Small intestine (tissue), 16 donors: ENCODE measurements at places on chromosomes 3 and 15.
A peak's percentile ranks its signal among the peaks of the same experiment; 100 is the strongest.

- DNase-seq, result no peak
Observed at GRCh38 chr3:116966649-116967048, 257.1 kb downstream of the TUSC7 start.

DNA sequence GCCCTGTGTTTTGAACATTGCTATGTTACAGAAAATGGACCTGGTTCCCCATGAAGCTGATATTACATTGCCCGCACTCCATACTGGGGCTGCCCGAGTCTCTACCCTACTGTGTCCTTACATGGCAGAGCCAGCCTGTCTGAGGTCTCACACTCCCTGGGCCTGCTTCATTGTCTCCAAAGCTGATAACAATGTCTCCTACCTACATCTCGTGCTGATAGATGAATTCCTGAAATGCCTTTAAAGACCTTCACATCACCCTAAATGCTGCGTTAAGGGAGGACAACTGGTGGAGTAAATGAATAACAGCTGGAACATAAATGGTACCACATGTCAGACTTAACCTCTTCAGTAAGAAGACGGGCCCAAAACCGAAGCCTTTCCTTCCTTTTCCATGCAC, 62.9 kb upstream of the PTX3 start:
- no peak for DNase-seq

DNA sequence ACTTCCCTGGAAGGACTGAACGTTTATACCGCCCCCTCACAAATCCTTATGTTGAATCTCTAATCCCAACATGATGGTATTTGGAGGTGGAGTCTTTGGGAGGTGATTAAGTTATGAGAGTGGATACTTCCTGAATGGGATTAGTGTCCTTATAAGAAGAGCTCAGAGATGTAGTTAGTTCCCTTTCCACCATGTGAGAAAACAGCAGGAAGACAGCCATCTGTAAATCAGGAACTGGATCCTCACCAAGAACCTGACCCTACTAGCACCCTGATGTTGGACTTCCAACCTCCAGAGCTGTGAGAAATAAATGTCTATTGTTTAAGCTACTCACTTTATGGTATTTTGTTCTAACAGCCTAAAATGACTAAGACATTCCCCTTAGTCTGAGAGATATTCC, 33.3 kb upstream of the SACM1L start:
- no peak for DNase-seq

- DNase-seq, result no peak
Observed at GRCh38 chr3:195035345-195036202, 235.4 kb downstream of the XXYLT1 start.

DNA sequence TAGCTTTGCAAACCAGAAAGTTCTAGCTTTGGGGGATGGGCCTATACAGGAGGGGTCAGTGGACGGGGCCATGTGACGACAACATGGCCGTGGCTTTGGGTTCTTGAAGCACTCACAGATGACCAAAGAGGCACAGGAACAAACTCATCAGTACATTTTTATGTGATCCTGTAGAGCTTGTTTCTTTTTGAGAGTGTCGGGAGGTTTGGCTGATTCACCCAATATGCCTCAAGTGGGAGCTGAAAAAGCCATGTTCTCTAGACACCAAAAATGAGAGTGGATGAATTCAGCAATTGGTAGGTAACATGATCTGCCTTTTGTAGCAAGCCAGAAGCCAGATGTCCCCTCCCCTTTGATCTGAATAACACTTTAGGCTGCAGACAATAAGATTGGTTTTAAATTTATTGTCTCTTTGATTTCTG, 30.1 kb downstream of the GREM1 start:
- no peak for DNase-seq

GRCh38 chr3:195770081-195770840, 41.5 kb downstream of the MUC4 start:
- DNase-seq, result no peak

GRCh38 chr3:32681811-32682210, 3.2 kb upstream of the CNOT10 start:
- peak; percentile 64 for DNase-seq

DNA sequence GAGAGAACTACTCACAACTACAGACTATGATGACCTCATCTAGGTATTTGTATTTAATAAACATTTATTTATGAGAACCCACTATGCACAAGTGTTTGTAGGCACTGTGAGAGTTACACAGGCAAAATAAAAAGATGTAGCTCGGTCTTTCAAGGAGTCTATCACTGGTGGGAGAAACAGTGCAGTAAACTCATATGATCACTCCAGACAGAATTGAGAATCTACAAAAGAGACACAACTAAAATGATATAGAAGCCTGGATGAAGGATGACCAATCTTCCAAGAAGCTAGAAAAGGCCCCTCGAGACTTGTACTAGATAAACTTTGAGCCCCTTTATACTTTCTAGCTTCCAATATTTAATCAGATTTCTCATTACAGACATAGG, 70.2 kb upstream of the ZBTB20 start:
- DNase-seq, result no peak

DNA sequence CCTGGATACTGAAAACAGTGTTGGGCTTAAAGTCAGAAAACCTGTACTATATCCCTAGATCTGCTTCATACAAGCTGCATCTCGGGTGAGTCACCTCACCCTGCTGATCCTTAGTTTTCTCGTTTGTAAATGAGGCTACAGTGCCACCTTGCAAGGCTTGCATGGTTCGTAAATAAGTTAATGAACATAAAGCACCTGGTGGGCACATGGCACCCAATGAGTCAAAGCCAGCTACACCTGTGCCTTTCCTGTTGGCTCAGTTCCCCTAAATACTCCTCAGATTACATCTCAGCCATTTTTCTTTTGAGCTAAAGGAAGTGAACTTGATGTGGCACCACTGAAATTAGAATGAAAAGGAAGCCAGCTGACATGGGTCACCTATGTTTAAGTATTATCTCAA, 26.5 kb downstream of the RTP1 start:
- peak; percentile 7 for DNase-seq

- DNase-seq, result peak; percentile 32
Observed at GRCh38 chr3:158532099-158532734, 38.8 kb upstream of the MLF1 start.

- DNase-seq, result no peak
Observed at GRCh38 chr3:102025606-102026270, 176.4 kb downstream of the NFKBIZ start.

- DNase-seq, result no peak
Observed at GRCh38 chr15:65146438-65146837, 12.8 kb upstream of the PDCD7 start.

GRCh38 chr15:60379525-60380274, 18.1 kb downstream of the ANXA2 start:
- DNase-seq, result peak; percentile 92

GRCh38 chr3:196274585-196274984, 12.9 kb downstream of the PCYT1A start:
- peak; percentile 58 for DNase-seq

DNA sequence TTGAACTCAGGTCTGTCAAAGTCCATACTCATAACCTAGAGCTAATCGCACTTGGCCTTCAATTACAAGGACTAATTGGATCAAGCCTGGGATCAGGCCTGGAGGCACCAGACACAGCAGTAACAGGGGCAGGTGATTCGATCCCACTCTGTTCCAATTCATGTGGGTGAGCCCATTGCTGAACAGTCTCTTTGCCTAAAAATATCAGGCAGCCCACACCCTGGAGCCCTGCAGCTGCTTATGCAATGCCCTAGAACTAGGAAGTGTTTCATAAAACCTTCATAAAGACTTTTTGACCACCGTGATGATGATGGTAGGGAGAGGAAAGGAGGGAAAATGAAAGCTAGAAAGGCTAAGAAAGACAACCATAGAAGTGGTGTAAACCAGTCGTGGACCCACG, 47.8 kb upstream of the NEO1 start:
- no peak for DNase-seq

GRCh38 chr3:113285226-113285625, 73.9 kb downstream of the BOC start:
- no peak for DNase-seq

DNA sequence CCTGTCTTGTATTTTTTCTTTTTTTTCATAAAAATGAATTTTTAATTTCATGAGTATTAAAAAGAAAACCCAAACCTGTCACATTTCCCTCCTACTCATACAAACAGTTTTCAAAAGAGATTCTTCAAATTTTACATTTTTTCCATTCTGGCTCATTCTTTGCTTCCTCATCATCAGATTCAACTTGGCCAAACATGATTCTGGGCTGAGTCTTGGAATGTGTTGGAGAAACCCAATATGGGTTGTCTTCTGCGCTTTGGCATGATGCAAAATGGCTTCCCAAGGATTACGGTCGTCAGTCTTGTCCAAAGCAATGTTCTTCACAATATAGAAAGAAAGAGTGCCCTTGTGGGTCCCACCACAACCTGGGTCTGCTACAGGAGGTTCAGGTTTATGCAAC, 12.4 kb upstream of the TM4SF4 start:
- no peak for DNase-seq

- no peak for DNase-seq
Observed at GRCh38 chr15:66715181-66715624, 13.2 kb downstream of the SMAD6 start.

DNA sequence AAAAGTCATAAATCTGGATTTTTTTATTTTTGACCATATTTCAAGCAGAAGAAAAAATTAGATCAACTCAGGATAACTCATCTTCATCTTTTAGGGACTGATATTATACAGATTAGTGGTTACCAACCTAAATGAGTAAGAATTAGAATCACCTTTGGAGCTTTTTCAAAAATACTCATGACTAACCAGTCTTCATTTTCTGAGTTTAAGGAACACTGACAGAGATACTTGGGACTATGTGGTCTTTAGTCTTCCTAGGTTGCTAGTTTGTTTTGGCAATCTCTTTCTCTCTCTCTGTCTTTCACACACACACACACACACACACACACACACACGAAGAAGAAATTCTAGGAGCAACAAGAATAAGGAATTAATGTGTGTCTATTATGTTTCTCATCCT, 50.1 kb downstream of the TMOD3 start:
- DNase-seq, result no peak

GRCh38 chr3:71294919-71295318, 288.6 kb downstream of the FOXP1 start:
- DNase-seq, result no peak

- no peak for DNase-seq
Observed at GRCh38 chr3:55698831-55699230, 211.7 kb upstream of the WNT5A start.

DNA sequence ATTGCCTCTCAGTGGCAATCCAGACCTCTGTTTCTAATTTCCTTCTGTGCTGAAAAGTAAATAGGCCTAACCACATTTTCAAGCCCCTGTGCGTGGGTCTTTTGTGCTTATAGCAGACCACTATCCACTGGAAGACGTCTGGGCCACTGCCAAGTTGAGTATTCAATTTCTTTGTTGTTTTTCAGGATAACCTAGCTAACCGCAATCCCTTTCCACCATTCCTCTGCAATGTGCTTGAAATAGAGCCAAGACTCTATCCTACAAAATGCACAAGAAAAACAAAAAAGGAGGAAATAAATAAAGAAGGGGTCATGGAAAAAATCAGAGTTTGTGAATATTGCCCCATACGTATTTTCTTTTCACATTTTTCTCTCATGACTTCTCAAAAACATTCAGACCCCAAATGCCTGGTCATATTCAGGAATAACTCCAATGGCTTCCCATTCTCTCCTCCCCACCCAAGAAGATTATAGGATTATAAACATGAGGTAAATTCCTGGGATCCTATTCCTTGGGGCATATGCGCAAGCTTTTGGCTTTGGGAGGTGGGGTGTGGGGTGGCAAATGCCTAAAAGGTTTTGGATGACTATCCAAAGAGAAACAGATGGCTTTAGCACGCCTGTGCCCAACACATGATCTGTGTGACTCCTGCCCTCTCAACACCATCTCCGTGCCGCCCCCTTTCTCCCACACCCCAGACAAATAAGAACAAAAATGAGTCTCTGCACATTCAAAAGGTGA, 217.9 kb upstream of the THBS1 start:
- DNase-seq, result no peak

GRCh38 chr3:44918087-44918486, 43.7 kb downstream of the TGM4 start:
- no peak for DNase-seq

DNA sequence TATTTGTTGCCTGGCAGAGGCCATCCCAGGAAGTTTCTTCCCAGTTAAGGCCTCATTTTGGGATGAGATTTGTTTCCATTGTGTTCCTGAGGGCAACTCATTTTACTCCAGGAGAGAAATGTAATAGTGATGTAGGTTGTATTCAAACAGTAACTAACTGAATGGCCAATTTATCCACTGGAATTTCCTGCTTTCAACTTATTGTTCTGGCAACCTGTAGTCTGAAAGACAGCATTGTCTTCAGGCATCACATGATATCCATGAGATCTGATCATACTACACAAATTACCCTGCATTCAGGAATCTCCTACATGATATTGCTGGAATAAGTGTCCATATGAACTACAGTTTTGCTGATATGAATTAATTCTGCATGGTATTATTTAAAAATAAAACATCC, 79.5 kb upstream of the FGF7 start:
- DNase-seq, result no peak

- no peak for DNase-seq
Observed at GRCh38 chr3:104885214-104885814, 481.4 kb upstream of the ALCAM start.

DNA sequence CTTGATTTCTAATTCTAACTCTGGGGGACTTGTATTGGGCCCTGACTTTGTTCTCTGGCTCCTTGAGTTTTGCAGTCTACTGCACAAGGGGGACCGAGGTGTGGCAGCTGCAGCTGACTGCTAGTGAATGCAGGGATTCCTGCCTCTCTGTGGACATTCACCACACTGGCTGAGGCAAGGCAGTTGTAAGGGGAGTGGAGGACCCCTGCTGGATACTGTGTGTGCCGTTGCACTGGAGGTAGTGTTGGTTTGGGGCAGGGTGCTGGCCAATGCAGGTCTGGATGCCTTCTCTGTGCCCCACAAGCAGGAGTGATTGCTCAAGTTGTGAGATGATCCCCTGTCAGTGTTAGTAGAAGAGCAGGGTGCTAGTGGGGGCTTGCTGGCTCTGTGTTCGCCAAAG, 626.1 kb downstream of the SQOR start:
- no peak for DNase-seq
